ENCODE measurements at places on chromosomes 2 and 18.

DNA sequence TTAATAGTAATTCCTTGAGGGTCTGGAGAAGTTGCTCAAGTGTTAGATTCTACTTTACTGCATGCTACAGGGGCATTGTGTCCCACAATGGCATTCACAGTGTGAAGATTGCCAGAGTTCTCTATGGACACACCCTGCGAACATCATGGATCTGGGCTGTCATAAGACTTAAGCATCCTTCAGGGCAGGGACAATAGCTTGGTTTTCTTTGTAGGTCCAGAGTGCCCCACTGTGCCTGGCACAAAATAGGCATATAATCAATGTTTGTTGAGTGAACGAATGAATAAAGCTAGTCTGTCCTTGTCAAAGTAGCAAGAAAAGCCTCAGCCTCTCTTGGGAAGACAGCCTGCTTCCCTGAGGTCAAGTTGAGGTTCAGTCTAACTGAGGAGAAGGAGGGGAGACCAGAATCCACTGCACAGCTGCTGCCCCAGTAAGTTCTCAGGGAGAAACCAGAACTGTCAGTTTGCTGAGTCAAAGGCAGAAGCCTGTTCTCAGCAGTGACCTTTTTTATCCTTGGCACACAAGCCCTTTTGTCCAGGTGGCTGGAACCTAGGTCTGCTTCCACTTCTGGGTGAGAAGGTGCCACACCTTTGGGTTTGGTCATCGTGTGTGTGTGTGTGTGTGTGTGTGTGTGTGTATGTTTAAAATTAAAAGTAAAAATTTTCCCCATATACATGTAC is 15.0 kb downstream of the INPP4A start:
- no peak for DNase-seq

DNA sequence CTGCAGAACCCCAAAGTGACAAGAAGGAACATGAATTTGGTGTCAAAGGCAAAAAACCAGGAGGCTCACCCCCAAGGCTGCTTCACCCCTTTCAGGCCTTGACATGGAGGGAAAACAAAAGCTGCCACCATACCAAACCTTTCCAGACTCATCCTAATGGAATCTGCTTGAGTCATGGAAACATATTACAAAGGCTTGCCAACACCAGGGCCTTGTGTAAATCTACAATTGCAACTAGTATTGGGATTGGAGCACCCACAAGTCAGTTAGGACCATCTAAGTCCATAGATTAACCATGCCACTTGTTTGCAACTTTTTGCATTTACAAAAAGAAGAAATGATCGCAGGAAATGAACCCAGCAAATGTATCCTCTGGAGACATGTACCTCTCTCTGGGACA is 297.6 kb downstream of the CDCA7 start:
- DNase-seq = no peak

DNA sequence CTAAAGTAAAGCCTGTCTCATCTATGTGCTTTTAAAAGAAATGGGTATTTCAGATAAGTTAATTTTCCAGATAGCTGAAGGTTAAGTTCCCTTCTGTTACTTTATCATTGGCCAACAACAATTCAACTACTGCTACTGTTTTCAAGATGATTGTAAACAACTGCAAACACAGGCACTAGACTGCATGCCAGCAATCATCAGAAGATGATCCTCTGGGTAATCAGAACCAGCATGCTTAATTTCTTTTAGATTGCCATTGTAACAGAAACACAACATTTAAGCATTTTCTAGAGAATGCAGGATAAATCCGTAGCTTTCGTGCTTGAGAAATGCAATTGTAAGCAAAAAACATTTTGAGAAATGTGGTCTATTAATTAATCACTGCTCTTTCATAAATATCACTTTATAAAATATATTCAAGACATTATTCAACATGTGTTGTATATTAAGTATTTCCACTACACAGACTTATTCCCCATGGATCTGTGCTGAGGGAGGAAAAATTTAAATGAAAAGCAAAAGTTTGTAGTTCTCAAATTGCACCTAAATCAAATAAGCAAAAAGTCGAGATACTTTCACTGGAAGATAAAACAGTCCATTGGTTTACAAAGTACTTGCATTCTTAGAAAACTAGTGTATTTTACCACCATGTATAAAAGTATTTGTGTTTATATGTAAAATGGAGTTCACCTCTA is 133.7 kb downstream of the ATL2 start:
- no peak for DNase-seq

DNA sequence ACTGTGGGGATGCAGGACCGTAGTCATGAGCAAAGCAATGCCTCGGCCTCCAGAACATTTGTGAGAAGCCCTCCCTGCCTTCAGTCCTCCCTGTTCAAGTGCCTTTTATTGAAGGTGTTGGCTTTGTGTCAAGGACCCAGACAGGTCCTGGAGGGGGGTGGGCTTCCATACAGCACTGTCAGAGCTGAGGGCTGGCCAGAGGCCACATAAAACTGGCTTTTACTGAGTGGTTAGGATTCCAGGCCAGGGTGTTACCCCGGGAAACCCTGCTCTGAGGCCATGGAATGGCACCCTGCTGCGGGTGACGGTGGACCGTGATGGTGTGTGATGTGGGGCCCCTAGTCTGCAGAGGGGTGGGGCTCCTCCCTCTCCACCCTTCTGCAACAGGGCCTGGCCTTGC is 41.6 kb downstream of the TOGARAM2 start:
- DNase-seq = no peak

DNA sequence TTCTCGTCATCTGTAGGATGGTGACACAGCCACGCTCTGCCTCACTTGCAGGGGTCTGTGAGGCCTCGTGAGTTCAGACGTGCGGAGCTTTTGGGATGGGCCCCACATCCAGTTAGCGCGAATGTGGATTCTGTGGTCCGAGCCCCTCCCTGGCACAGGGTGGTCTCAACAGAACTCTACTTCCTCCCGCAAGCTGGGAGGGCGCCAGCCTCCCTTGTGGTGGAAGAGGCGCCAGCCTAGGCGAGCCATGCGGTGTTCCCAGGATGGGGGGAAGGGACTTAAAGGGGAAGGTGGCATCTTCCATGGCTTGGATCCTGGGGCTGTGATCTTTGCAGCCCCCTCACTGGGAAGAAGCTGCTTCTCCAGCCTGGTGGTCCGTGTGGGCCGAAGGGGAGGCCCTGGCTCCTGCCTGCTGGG is 1.4 kb downstream of the SNORC start:
- DNase-seq = no peak

DNA sequence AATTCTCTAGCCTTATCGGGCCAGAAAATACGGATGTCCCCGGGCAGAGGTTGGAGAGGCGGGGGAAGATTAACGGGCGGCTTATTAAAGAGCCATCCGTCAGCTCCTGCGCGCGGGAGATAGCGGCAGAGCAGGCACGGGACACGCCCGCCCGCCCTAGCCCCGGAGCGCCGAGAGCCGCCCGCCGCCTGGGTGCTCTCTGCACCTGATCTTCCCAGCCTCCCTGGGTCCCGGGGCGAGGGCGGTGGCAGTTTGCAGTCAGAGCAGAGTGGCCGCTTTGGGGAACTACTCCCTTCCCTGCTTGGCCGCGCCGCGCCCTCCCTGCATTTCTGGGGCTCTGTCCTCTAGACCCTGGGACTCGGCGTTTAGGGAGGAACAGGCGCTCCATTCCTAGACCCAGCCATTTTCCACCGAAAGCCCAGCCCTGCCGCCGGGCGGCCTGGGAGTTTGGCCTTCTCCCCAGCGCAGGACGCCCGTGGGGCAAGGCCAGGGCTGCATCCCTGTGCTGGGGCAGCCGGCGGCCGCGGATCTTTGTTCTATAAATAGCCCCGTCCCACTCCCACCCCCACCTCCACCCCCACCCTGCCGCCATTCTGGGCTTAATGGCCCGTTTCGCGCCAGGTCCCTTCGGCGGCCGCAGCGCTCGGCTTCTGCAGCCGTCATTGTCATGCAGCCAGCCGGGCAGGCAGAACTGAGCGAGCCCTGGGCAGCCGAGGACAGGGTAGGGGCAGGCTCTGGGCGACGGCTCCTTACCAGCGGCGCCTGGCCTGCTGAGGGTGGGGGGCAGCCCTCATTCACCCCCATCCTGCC is 6.6 kb downstream of the GAD1 start:
- DNase-seq = no peak

GRCh38 chr2:60439219-60439974 is 114.1 kb downstream of the BCL11A start:
- no peak for DNase-seq

- DNase-seq = no peak
These were observed 202.6 kb upstream of the ARL4C start for GRCh38 chr2:234699456-234699855.

GRCh38 chr18:11653521-11653920 is 35.5 kb upstream of the GNAL start:
- no peak for DNase-seq

- DNase-seq = no peak
These were observed 48.5 kb upstream of the IKZF2 start for GRCh38 chr2:213199871-213200270.

DNA sequence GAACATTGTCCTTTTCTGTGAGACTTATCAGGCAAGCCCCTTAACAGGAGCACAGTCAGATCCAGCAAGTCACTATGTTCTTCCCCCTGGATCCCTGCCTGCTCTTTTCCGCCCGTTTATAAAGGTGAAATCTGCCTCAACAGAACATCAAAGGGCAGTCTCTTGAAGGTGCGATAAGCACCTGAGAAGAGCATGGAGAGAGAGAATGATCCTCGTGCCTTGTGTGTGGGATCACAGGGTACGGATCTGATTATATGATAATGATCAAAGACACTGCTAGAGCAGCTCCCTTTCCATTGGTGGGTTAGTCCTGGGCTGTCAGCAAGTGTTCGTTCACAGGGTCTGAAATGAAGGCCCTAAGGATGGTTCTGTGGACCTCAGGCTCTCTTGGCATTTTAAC is 106.4 kb downstream of the ZAP70 start:
- no peak for DNase-seq

DNA sequence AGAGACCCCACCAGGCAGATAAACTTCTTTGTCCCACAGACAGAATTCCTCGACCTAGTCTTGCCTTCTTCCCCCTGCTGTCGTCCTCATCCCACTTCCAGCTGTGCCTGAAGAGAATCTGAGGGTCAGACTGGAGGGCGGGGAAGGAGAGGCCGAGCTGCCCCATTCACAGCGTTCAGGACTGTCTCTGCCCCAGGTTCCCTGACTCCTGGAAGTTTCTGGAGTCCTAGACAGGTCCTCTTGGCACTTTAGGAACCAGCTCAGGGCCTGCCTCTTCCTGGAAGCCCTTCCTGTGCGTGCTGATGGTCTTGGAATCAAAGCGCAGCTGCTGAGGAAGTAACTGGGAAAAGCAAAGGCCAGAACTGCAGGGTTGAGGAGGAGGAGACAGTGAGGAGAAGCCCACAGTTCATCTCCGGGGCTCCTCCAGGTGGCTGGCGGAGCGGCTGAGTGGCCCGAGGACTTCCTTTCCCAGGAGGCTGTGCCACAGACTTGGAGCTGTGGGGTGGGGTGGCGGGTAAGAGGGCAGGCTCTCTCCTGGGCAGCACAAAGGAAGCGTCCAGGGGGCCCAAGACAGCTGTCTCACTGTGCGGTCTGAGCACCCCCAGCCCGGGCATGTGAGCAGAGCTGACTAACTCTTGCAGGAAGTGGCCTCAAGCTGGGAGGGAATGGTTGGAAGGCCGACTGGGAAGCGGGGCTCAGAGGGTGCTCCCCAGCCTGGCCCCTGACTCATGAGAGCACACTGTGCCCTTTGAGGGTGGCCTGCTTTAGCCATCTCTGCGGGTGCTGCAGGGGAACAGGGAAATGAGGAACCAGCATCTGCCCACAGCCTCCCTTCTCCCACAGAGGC is 39.5 kb downstream of the SDC1 start:
- DNase-seq = no peak

DNA sequence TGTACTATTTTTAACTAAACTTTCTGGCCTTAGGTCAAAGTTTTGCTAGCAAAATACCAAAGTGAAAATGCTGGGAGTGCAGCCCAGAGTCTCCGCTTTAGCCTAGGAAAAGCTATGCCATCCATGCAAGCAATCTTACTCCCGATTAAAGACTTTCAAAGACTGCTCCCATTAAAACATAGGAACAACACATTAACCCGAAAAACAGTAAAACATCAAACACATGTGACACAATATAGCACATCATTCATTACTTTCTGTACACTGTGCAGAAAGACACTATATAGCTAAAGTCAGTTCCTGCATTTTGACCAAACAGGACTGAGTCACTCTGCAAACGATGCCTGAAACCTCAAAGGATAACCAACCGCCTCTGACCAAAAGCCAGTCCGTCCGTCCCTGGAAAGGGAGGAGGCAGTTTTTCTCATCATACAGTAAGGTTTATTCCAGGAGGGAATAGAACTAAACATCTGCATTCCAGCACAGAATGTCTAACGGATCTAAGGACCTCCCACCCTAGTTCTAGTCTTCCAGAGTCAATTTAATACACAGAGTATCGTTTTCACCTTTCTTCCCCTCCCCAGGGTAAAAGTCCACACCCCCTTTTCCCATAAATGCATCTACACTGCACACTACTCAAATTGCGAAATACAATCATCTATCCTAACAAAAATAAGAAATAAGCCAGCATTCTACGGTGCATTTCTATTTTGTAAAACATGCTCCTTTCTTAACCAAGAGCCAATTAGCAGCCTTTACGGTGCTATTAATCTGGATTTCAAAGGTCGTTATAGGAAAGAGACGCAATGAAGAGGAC is 1.7 kb downstream of the ROCK2 start:
- no peak for DNase-seq

- DNase-seq = no peak
These were observed 18.9 kb downstream of the TTR start for GRCh38 chr18:31610286-31611205.

GRCh38 chr2:129300456-129300855 is 679.0 kb upstream of the RAB6C start:
- DNase-seq = no peak

DNA sequence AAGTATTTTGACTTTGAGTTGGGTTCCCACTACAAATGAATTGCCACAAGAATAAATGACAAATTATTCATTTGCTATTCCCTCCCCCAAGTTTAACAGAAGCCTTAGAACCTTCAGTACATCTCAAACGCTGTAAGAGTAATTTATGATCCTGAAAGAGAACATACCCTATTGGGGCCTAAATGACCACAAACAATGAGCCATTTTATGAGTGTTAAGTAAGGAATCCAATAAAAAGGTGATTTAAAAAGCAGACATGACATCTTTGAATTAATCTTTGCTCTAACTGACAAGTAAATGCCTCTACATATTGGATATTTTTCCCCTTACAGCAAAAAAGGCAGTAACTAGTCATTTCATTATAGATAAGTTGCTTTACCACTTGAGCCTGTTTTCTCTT is 136.9 kb downstream of the NRXN1 start:
- no peak for DNase-seq

- DNase-seq = no peak
These were observed 1.9 kb upstream of the IL36RN start for GRCh38 chr2:113057117-113057516.

DNA sequence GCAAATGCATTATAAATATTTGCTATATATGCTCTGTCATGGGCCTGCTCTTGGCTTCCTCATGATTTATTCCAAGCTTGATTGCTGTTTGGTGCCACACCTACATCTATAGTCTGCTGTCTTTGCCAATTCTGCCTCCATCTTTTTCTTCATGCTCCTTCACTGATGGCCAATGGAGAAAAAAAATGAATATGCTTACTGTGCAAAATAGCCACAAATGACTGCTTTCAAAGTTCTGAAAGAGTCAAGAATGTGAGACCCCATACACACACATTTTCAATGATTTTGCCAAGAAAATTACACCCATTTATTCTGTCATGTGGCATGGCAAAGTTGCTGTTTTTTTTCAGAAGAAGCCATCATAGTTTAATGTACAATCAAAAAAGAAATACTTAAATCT is 305.6 kb upstream of the LRRTM1 start:
- DNase-seq = no peak

GRCh38 chr2:54347622-54348021 is 91.6 kb upstream of the TSPYL6 start:
- DNase-seq = no peak

- no peak for DNase-seq
These were observed 15.9 kb downstream of the DYM start for GRCh38 chr18:49444581-49444980.

GRCh38 chr18:28793901-28794300 is 617.0 kb upstream of the CDH2 start:
- no peak for DNase-seq
